ENCODE measurements at places on chromosomes 13 and 19. TPM values are rescaled to one million over a fixed set of nuclear protein-coding genes. Genes with fewer than 3 reads are reported as not detected.
A peak's percentile ranks its signal among the peaks of the same experiment; 100 is the strongest.

DNA sequence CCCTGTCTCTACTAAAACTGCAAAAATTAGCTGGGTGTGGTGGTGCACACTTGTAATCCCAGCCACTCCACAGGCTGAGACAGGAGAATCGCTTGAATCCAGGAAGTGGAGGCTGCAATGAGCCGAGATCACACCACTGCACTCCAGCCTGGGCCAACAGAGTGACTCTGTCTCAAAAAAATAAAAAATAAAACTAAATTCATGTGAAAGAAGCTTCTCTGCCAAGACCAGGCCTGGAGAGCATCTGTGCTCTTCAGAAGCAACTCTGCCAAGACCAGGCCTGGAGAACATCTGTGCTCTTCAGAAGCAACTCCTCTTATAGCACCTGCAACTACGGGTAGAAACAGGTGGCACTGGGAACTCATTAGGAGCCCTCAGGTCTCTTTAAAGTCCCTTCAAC is 37.7 kb downstream of the CRYL1 start:
- H3K36me3 ChIP-seq: no peaks in the 10 kb centered on the region
- no peak for DNase-seq
- no peaks in the 10 kb centered on the region for H3K4me1 ChIP-seq
- no peak overlapping the region for H3K27ac ChIP-seq

- no peaks in the 10 kb centered on the region for H3K27me3 ChIP-seq
- peak overlapping the region; percentile 80 for H3K27ac ChIP-seq
- DNase-seq: peak; percentile 86
- peak overlapping the region; percentile 96 for H3K4me3 ChIP-seq
- no peaks in the 10 kb centered on the region for H3K36me3 ChIP-seq
These were observed 690 bp upstream of the ARRDC2 start for GRCh38 chr19:18007044-18007916.

DNA sequence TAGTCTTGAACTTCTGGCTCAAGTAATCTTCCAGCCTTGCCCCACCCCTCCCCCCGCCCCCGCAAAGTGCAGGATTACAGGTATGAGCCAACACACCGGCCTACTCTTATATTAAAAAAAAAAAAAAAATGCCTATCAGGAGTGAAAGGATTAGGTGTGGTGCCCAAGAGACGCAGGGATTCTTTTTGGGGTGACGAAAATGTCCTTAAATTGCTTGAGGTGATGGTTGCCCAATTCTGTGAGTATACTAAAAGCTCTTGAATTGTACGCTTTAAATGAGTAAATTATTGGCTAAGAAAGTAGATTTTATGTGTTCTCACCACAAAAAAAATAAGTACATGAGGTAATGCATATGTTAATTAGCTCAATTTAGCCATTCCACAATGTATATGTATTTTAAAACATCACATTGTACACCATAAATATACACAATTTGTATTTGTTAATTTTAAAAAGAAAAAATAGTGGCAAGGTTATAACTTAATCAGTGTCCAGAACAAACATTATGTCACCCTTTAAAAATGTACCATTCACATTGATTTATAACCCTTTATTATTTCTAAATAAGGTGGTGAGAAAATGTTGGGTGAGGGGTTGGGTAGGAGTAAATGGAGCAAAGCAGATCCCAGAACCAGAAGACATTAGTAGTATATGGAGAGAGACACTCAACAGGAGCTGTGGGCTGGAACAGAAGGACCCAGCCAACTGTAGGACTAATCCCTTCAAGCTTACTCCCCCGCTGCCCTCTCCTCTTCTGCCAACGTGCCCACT is 3.9 kb downstream of the IGSF23 start:
- H3K4me1 ChIP-seq: no peaks in the 10 kb centered on the region
- no peaks in the 10 kb centered on the region for H3K36me3 ChIP-seq
- H3K27ac ChIP-seq: no peak overlapping the region
- DNase-seq: no peak

DNA sequence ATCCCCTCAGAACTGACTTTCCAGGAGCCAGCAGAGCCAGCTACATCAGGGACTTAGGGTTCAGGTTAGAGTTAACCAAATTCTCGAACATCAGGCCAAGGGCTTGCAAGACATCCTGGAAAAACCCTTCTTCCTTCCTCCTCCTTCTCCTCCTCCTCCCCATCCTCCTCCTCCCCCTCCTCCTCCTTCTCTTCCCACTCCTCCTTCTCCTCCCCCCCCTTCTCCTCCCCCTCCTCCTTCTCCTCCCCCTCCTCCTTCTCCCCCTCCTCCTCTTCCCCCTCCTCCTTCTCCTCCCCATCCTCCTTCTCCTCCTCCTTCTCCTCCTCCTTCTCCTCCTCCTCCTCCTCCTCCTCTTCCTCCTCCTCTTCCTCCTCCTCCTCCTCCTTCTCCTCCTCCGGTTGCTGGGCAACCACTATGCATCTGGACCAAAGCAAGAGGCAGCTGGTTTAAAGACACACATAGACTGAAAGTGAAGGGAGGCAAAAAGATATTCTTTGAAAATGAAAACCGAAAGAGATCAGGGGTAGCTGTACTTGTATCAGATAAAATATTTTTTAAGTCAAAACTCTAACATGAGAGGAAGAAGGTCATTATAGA is 5.9 kb upstream of the CCL25 start:
- no peak overlapping the region for H3K4me3 ChIP-seq
- H3K36me3 ChIP-seq: no peaks in the 10 kb centered on the region
- DNase-seq: no peak
- H3K4me1 ChIP-seq: no peaks in the 10 kb centered on the region
- no peak overlapping the region for H3K27ac ChIP-seq

The CNFN gene
- not detected for total RNA-seq

The INAFM1 gene
- total RNA-seq: 14.0 TPM
